Activated CD4-positive, alpha-beta T cell treated with anti-CD3 and anti-CD28 coated beads for 48 hours (primary cell): ENCODE measurements at places on chromosomes 4 and X.
A peak's percentile ranks its signal among the peaks of the same experiment; 100 is the strongest.

DNA sequence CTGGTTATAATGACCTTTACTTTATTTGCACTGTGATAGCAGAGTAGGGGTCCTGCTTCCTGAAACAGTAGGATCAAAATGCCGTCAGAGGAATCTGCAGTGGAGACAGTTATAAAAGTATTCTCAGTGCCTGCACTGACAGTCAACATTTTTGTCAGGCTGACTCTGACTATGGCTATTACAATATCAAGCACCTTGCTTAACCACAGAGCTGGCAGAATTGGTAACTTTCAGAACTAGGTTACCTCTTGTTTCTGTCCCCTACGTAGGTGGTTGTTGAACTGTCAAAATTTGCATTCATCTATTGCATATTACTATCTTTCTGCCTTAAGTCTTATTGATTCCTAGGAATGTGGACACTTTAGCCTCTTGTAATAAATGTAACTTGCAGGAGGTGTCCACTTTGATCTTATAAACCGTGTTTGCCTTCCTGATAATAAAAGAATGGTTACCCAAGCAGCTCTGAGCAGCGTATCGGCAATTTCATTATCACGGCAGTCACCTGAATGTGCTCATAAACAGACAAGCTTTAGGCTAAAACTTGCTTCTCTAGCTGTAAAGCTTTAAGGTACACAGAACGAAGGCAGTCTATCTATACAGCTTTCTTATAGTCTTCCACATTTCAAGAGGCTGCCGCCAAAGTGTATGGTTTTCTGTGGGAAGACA is 353.0 kb upstream of the GALNT7 start:
- DNase-seq = no peak

- no peak for DNase-seq
Observed at GRCh38 chr4:45776146-45776545, 347.7 kb downstream of the GABRG1 start.

GRCh38 chr4:45865781-45866180 is 258.1 kb downstream of the GABRG1 start:
- no peak for DNase-seq

GRCh38 chr4:2789793-2790582 is 2.9 kb upstream of the SH3BP2 start:
- DNase-seq = no peak

DNA sequence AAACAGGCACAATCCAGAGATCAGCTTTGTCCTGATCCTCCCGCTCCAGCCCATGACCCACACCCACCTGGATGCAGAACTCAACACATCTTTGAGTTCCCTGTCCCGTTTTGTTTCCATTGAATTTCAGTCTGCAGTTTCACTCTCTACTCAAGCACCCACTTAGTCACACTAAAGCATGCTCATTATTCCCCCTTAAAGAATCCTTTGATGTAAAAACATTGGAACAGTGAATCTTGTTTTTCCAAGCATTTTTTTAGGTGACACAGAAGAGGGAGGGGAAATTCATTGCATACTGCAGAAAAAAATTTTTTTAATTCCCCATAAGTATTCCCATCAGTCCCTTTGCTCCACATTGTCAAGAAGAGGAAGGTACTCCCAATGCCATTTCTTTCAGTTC is 249.7 kb upstream of the TTC29 start:
- DNase-seq = no peak

GRCh38 chr4:186144946-186145569 is 40.6 kb downstream of the FAM149A start:
- DNase-seq = peak; percentile 34

DNA sequence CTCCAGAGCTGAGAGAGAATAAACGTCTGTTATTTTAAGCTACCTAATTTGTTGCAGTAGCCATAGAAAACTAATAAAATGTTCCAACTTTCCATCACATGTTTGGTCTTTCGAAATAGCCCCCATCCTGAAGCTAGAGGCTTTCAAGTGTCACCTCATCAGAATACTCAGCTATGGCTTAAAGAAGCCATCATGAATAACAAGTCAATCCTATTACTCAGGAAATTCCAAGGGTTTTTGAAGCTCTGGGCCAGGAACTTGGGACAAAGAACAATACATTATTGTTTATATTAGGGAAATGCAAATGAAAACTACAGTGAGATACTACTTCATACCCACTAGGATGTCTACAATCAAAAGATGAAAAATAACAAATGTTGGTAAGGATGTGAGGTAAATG is 42.2 kb downstream of the TBCK start:
- DNase-seq = no peak

DNA sequence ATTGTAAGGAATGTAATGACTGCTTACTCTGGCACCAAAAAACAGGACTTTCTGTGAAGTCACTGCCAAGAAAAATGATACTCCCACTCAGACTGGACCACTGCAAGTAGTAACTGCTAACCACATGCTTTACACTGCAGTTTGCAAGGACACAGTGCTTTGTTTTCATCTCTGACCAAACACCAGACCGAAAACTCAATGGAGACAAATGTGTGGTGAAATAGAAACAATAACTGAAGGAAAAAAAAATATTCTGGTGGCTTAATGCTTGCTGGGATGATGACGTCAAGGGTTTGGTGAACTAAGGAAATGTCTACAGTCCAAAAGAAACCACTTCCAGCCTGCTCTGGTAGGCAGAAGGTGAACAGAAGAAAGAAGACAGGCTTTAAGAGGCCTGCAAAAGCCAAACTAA is 13.2 kb downstream of the GPC4 start:
- DNase-seq = no peak

- no peak for DNase-seq
Observed at GRCh38 chr4:55177461-55177860, 52.1 kb upstream of the KDR start.

GRCh38 chrX:15492469-15492868 is 664 bp downstream of the PIR start:
- no peak for DNase-seq

DNA sequence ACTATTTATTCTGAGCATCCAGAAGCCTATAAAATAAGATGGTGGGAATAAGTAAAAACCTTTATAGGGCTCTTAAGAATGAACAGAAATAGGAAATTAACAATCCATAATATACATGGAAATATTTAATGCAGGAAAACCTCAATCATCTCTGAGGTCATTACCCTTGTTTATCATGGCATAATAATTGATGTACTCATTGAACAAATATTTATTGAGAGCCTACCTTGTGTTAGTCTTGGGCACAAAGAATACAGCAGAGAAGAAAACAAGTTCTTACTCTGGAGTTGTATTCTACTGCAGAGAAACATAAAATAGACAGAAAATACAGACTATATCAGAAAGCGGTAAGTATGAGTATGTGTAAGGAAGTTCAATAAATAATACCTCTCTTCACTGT is 167.2 kb downstream of the COX18 start:
- DNase-seq = no peak
